ENCODE measurements at places on chromosomes 4 and X.
A peak's percentile ranks its signal among the peaks of the same experiment; 100 is the strongest.

DNA sequence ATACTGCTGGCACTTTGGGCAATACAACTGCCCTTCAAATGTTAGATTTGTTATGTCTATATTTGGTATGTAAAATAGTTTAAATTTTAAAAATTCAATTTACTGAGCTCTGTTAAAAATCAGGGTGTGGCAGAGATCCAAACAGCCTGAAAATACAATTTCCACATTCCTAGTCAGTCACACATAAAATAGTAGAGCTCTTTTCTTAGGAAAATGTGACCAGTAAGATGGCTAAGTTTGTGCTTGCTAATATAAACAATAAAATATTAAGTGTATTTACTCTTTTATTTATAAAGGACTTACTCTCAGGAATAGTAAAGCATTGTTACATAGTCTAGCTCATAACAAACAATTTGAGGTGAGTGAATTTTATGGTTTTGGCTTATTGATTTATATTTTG is 200.2 kb downstream of the DKK2 start:
- no peak for DNase-seq

DNA sequence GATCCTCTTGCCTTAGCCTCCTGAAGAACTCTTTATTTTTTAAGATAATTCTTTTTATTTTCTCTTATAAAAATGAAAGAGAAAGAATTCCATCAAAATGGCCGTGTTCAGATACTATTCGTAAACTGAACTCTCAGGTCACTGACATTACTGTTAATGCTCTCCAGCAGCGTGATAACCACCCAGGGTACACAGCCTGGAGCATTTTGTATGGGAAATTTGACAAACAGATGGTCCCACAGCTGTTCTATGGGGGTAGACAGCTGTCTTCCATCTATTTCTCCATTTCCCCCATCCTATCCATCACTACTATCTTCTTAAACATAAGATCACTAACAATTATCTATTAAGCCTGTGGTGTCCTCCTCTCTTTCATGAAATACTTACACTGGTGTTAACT is 47.8 kb downstream of the SYNPO2 start:
- no peak for DNase-seq

GRCh38 chr4:7638489-7638888 is 203.8 kb upstream of the PSAPL1 start:
- no peak for DNase-seq

GRCh38 chr4:67204441-67204840 is 340.9 kb downstream of the CENPC start:
- no peak for DNase-seq

DNA sequence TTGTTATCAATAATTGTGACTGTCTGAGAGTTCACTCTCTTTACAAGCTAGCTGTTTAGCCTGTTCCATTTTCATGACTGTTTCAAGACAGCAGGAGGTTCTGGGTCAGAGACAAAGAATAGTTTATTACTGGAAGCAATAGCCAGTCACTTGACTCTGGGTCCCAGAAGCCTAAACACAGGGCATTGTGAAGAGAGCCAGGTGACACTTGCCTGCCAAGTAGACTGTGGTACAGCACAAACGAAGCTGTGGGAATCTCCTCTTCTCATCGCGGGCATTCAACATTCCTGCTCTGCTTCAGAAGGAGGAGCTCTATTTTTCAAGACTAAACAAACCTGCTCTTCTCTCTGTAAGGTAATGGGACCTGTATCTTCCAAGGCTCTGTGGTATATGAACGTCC is 485.1 kb downstream of the TRIML1 start:
- DNase-seq: no peak

DNA sequence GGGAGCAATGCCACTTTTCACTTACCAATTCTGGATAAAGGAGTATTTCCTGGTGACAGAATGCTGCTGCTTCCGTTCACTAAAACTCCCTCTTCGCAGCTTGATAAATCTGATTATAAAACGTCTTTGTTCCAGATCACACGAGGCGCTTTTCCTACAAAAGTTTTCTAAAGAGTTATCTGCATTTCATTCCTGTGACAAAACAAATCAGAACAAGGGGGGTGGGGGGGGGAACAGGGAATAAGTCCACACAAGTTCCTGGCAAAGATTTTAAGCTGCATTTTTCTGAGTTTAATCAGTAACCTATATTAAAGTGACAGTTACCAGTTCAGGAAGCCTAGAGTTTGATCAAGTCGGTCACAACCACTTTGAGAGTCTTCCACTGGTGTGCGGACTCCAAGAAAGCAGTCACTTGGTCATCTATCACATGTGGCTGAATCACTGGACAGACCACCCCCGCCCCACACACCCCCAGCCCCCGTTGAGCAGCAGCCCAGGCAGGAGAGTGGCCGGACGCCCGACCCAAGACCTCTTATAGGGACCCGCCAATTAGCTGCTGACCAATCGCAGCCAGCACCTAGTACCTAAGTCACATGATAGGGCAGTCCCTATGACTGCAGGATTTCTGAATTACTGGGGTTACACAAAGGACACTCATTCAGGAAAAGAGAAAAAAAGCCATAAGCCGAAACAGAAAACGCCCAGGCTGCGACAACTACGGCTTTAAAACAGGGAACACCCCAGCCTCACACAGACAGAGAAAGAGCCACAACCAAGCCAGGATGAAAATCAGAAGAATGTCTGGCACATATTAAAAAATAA is 569.3 kb upstream of the DIPK2B start:
- peak; percentile 29 for DNase-seq

DNA sequence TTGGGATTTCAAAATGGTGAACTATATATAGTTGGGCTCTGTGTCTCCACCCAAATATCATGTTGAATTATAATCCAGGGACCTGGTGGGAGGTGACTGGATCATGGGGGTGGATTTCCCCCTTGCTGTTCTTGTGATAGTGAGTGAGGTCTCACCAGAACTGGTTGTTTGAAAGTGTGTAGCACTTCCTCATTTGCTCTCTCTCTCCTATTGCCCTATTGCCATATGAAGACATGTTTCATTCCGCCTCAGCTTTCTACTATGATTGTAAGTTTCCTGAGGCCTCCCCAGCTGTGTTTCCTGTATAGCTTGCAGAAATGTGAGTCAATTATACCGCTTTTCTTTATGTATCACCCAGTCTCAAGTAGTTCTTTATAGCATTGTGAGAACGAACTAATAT is 545.6 kb downstream of the TRAM1L1 start:
- DNase-seq: no peak

DNA sequence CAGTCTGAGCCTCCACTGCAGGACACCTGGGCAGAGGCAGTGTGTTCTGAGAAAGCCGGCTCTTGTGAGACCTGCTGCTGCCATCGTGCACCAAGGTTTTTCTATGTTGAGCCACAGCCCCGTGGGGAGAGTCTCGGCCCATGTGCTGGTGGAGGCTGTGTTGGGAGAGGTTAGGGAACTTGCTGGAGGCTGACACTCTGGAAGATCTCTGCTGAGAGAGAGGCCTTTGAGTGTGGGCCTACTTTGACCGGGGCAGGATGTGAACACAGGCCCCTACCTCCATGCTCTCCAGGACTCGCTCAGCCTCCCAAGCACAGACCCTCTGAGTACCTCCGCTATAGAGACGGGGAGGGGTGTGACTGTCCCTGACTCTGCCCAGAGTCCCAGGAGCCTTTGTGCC is 1.3 kb upstream of the S100P start:
- DNase-seq: no peak

GRCh38 chr4:26185436-26185835 is 135.4 kb upstream of the RBPJ start:
- DNase-seq: no peak

- DNase-seq: no peak
Measured at GRCh38 chr4:42460043-42460442, 62.8 kb downstream of the SHISA3 start.

DNA sequence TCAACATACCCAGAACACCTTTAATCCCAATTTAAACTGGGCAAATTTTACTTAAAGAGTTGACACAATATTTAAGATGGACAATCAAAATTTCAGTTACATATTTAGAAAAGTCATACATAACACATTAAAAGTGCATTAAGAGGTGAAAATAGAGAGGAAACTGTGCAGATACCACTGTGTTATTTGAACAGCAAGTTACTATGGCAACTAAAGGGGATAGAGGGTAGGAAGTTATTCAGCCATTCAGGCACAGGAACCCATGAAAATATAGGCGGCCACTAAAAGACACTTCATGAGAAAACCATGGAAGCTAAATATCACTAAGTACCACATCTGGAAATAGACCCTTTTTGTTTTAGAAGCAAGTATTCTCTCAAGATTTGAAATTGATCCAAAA is 75.1 kb downstream of the PDGFC start:
- DNase-seq: no peak

DNA sequence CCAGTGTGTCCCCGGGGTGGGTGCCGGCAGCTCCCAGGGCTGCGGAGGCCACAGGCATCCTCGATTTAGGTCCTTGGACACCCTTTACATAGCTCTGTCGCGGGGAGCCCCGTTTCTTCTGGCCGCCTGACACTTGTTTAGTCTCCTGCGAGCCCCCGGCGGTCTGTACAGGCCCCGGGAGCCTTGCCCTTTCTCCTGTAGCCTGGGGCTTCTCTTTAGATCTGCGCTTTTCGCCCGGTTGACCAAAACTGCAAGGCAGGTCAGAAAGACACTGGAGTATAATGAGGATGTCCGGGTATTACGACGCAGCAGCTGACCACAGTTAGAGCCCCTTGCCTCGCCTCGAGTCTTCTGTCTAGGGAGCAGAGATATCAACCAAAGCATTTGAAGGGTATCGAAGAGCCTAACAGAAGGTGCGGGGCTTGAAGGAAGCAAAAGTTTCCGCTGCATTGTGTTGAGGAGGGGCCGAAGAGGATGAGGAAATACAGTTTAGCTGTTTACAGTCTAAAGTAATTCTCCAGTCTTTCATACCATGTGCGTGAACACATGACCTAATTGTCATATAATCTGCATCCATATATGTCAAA is 479 bp downstream of the BRCC3 start:
- DNase-seq: no peak

GRCh38 chr4:27062256-27062655 is 201.6 kb downstream of the STIM2 start:
- no peak for DNase-seq

DNA sequence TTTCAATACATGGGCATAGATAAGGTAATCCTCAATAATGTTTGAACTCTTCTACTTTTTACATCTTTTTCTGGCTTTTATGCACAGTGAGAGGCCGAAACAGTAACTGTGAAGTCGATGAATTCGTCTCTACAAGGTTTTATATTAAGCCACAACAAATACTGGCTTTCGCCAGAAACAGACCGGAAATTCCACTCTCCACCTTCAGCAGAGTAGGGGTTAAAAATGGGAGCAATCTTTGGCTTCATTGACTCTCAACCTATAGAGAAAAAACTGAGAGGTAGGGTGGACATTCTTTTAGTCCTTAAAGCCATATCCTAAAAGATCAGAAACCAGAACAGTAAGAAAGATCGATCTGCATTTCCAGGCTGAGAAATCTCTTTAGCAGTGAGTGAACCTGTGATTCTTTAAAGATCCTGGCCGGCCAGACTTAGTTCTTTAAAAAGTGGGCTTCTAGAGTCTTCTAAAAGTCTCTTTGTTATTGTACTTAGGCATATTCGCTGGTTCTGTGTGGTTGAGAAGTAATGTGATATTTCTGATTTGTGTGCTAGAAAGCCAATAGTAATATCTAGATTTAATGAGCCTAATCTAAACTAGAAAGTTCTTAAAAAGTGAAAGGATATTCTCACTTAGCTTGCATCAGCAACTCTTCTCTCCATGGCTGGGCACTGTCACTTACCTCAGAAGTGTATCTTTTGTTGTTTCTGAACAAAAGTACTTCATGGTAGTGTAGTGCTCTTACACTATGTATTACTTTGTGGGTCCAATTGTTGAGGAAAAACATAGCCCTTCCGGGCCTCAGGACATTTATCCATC is 2.0 kb downstream of the HSPA4L start:
- no peak for DNase-seq

DNA sequence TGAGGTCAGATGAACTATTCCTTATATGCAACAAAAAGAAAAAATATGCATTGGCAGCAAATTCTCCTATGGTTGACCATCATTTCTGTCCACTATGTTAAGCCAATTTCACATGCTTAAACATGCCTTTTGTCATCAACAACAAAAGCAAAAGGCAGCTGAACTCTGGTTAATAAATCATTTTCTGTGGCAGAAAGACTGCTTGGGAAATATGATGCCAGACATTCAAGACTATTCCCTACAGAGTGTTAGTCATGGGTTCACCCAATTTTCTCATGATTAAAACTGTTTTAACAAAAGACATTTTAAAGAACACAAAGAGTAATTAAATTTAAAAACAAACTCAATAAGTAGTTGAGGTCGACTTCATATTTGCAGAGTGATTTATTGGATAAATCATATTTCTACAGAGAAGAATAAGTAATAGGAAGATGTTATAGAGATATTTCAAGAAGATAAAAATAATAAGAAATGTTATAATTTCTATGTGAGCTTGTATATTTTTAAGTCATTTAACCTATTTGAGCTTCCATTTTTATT is 890.6 kb downstream of the STPG2 start:
- DNase-seq: no peak

GRCh38 chrX:153620576-153620975 is 21.6 kb upstream of the CCNQ start:
- DNase-seq: no peak

DNA sequence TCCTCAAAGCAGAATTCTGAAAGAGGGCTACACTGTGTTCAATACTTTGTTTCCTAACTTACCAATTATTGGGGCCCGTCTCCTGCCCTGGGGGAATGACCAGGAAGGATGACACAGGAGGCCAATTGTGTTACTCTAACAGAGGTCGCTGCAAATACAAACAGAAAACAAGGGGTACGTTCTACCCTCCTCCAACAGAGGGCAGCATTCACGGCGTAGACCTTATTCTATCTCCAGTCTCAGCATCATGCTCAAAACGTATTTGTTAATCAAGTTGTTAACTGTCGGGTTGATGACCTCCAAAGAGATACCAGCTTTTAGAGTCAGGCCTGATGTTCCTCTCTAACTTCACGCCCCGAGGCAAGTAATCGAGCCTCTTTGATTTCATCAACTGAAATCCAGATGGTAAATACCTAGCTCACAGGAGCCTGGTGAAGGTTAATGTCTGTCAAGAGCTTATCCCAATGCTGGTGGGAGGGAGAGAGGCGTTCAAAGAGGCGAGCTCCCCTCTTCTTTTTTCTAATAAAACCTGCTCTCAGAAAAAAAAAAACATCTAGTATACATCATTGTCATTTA is 181.0 kb upstream of the KCNIP4 start:
- no peak for DNase-seq

- peak; percentile 23 for DNase-seq
Measured at GRCh38 chrX:44012484-44013096, 39.4 kb upstream of the NDP start.

- DNase-seq: no peak
Measured at GRCh38 chr4:60757986-60758680, 442.0 kb upstream of the ADGRL3 start.
